Stimulated activated CD8-positive, alpha-beta memory T cell treated with anti-CD3 and anti-CD28 coated beads, Interleukin-15, amount 100 ng/mL, for 1 hour (primary cell): ENCODE measurements at places on chromosomes 7 and 10.

- DNase-seq, result no peak
These were observed 57.8 kb downstream of the PRKCQ start for GRCh38 chr10:6522230-6522629.

DNA sequence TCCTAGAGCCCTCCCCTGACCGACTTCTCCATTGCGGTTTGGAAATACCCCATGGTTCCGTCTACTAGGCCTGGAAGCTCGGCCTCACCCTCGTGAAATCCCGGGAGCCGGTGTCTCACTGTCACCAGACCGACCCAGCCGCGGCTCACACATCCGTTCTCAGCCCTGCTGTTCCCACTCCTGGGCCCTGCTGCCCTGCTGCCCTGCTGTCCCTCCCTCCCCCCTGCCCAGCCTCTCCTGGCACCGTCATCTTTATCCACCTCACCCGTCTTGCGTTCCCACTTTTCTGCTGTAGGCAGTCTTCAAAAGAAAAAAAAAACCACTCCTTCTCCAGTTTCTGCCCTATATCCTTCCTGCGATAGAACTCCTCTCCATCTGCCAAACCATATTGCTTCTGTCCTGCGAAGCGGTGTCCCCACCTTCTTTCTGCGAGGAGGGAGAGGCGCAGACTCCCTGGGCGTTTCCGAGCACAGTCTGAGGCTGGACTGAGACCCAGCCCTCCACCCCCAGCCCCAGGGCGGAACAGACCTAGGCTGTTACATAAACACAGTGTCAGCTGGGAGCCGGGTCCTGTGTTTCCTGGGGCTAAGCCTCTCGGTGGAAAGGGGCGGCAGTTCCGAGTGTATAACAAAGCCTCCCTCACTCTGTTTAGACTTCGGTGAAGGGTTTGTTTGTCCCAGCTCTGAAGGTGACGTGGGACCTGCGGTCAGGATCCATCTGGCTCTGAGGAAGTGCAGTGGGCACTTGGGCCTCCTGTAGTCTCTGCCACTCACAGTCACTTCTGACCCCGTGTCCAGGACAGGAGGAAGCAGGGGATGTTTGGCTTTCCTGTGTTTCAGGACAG is 2.8 kb downstream of the AGAP3 start:
- DNase-seq, result no peak

GRCh38 chr10:122490786-122491680 is 29.7 kb downstream of the HTRA1 start:
- no peak for DNase-seq

DNA sequence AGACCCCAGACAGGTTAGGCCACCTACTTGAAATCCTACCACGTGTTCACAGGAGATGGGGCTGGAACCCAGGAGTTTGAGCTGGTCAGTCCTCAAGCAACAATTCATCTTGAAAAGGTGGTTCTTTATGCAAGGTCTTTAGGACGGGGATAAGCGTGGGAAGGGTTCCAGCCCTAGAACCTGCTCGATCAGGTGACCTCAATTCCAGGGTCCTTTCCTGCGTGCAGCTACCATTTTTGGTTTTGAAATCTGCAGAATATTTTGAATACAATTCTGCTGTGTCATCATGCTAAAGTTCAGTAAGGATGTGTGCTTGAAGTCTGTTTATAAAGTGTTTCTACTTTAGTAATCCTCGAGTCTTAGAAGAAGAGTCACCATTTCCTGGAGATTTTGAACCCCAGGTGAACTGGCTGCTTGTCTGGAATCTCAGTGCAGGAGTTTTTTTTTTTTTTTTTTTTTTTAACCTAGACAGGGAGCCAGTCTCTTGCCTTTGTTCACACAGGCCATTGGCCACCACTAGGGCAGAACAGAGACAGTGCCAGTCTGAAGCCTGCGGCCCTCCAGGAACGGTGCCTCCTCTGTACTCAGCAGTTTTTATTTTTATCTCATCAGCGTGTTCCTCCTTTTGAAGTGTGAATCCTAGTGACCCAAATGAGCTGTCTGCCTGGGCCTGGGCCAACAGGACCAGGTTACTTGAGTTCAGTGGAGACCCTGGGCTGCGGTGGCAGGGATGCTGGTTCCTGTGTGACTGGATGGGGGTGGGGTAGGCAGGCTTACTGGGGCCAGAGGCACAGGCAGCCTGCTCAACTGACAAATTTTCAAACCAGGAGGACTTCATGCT is 54.6 kb downstream of the EEPD1 start:
- no peak for DNase-seq

DNA sequence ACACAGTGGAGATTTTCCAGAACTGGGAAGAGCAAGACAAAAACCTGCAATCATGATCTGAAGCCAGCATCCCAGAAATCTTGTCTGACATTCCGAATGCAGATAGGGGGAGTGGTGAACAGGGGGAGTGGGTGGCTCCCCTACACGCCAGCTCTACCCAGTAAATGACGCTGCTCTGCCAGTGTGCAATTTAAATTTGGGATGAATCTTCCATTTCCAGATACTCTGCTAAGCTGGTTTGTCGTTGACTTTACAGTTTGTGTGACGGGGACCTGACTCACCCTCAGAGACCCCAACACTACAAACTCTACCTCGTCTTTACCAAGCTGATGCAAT is 68.7 kb upstream of the CAMK2B start:
- DNase-seq, result no peak

DNA sequence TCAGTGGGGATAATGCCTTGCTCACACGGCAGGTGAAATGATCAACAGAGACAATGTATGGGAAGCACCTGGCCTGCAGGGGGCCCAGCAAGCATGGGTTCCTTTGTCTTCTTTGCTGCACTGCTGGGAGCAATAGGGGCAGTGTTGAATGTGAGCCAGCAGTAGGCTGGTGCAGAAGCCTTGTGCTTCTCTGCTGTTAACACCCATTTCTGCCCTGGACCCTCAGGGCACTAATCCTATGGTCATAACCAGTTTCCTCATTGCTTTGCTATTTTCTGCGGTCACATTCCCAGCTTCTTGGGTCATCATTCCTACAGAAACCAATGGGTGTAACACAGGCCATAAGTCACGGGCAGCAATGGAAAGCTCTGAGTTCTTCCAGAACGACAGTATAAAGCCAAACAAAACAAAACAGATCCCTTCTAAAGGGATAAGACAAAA is 10.9 kb upstream of the LGI1 start:
- DNase-seq, result no peak

- DNase-seq, result no peak
These were observed 5.8 kb downstream of the UNCX start for GRCh38 chr7:1238450-1238882.

GRCh38 chr7:101626758-101627157 is 2.3 kb downstream of the MYL10 start:
- no peak for DNase-seq

DNA sequence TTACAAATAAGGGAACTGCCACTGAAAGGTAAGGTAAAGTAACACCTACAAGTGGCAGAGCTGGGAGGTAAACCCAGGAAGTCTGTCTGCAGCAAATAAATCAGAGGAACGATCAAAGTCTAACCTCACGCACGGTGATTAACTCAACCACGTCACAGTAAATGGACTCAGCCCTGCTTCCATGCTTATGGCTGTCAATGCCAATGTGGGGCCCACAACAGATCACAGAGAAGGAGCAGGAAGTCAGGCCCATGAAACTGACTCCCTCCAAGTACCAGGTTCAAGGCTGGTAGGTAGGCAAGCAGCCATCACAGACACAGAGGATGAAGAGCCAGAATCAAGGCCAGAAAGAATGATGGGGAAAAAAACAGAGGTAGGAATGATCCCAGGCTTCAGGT is 38.0 kb upstream of the ACSL5 start:
- DNase-seq, result no peak

- no peak for DNase-seq
These were observed 170.3 kb downstream of the TCERG1L start for GRCh38 chr10:131141207-131141606.

DNA sequence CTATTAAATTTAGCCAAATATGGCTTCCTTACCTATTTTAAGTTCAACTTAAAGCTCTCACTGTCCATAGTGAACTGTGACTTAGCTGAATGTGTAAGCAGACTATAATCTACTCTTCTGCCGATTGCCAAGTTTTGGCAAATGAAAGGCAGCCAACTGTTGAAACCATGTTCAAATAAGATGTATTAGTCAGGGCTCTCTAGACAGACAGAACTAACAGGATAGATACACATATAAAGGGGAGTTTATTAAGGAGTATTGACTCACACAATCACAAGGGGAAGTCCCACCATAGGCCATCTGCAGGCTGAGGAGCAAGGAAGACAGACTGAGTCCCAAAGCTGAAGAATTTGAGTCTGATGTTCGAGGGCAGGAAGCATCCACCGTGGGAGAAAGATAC is 837.7 kb upstream of the AUTS2 start:
- DNase-seq, result no peak

DNA sequence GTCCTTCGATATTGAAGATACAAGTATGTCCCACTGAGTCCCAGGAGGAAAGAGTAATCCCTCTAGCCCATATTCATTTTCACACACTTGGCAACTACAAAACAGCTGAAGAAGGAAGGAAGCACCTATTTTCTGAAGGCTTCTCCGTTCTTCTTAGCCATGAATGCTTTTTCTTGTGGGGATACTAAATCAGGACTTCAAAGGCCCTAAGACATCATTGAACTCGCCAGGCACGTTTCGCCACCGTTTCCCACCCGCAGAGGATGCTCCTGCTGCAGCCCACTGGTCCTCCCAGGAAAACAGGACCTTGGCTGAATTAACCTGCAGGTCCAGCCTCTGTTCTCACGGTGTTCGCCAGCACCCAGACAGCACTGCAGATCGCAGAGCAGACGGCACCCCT is 561.5 kb downstream of the DNAJB6 start:
- no peak for DNase-seq

DNA sequence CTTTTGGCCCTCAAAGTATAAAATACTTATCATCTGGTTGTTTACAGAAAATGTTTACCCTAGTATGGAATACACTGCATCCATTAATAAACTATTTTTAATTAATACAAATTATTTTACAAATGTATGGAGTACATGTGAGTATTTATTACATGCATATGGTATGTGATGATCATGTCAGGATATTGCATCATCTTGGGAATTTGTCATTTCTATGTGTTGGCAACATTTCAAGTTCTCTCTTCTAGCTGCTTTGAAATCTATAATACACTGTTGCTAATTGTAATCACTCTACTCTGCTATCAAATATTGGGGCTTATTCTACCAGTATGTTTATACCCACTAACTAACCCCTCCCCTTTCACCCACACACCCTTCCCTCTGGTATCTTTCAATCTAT is 103.9 kb upstream of the THSD7A start:
- no peak for DNase-seq

GRCh38 chr7:37007268-37007667 is 283.0 kb upstream of the AOAH start:
- no peak for DNase-seq

DNA sequence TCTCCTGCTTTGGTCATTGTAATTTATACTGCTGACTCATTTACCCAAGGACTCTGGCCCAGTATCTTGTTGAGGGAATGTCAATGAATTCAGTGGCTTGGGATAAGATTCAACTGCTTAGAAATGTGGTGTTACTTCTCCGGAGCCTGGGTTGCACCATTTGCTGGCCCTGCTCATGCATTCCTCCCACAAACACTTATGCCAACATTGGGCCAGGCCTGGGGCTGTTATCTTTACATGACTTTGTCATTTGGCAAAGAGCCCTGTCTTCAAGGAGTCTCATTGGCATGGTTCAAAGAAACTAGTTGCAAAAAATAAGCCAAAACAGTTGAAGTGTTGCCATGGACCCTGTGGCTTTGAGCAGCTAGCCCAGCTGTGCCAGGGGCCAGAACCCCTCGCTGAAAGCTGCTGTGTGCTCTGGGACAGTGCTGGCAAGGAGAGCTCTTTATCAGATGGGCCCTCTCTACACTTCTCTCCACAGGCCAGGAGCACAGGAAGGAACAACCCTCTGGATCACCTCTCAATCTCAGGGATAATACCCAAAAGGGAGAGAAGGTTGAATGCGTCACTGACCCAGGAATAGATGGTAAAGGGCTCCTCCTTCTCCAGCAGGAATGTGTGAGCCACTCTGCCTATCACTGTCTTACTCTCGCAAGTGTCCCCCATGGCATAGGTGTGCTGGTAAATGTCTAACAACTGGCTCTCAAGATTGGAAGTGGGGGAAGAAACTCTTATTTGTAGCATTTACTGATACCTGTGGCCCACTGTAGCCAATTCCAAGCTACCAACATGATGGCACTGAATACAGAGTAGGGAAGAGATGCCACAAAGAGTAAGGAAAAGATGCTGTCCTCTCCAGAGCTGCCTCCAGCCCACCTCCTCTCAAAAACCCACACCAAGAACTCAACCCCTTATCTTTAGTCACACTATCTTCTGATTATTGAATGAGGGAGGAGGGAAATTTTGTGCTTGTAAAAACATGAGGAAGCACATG is 23.5 kb upstream of the PDE1C start:
- no peak for DNase-seq
